ENCODE measurements at places on chromosomes 4 and X. TPM values are rescaled to one million over a fixed set of nuclear protein-coding genes. Genes with fewer than 3 reads are reported as not detected.

DNA sequence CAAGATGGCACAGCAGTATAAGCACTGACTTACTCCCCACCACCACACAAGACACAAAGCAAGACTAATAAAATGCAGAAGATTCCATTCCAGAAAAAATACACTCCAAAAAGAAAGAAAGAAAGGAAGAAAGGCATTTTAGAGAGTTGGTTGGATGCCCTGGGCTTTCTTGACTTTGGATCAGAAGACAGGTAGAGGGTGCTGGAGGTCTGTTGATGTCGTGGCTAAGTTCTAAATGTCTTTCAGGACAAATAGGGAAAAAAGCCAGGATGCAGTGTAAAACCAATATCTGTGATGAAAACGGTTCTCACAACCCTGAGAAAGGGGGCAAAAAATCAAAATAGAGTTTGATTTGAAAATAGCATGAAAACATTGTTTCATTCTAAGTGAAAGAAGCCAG is 555.2 kb upstream of the PRKX start:
- DNase-seq = no peak

The EDNRA gene
- total RNA-seq = 0.75 TPM

- DNase-seq = no peak
Measured at GRCh38 chr4:111231281-111231680, 608.4 kb upstream of the PITX2 start.

The ZAR1 gene
- 0.61 TPM for total RNA-seq

DNA sequence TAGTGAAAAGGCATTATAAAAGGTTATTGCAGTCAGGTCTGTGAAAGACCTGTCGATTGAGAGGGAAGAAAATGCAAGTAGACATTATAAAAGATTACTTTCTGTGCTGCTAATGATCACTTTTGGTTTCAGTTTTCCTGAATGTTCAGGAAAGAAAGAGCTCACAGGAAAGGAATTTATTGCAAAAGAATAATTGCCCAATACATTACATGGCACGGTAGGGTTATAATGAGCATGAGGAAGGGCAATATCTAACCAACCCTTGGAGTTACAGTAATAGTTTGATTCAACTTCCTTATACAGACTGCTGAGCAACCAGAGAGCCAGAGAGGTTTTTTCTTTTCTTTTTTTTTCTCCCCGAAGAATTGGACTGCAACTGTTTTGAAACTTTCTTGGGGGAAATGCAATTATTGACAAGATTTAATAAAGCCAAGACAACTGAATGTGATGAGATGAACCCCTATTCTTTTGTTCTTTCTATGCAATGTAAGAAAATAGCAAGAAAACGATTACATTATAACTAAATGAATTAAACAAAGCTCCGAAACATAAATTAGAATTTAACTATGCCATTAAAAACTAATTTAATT is 247.0 kb downstream of the C4orf33 start:
- DNase-seq = no peak

- DNase-seq = peak; percentile 9
Measured at GRCh38 chrX:103773445-103773844, 3.2 kb upstream of the PLP1 start.

The PTCHD1 gene
- total RNA-seq = 1.4 TPM

The PCYT1B gene
- 27.4 TPM for total RNA-seq
